Left ventricle myocardium inferior (tissue), 1 donor: ENCODE measurements at places on chromosomes 7 and 10. TPM values are rescaled to one million over a fixed set of nuclear protein-coding genes. Genes with fewer than 3 reads are reported as not detected.

Gene ARHGAP22
- 3.8 TPM for total RNA-seq

Gene CABCOCO1
- not detected for total RNA-seq

Gene ZFYVE27
- total RNA-seq: 13.2 TPM

Gene CTAGE8
- 0.08 TPM for total RNA-seq

Gene NPS
- total RNA-seq: not detected

Gene CDH23
- total RNA-seq: 4.5 TPM

Gene CCDC172
- total RNA-seq: not detected

Gene OR6V1
- total RNA-seq: not detected

Gene ZNF736
- 4.1 TPM for total RNA-seq

Gene GSDME
- total RNA-seq: 5.6 TPM

Gene AFAP1L2
- total RNA-seq: 7.0 TPM

Gene LLCFC1
- total RNA-seq: not detected

Gene PALD1
- 5.1 TPM for total RNA-seq
